Endodermal cell (in vitro differentiated cells): ENCODE measurements at places on chromosomes 12 and 14. TPM values are rescaled to one million over a fixed set of nuclear protein-coding genes. Genes with fewer than 3 reads are reported as not detected.

POTEM gene
- not detected in 3 replicates for total RNA-seq

OAS1 gene
- total RNA-seq = not detected in 3 replicates

ZNF891 gene
- 2.9 and 3.7 TPM in 2 replicates for total RNA-seq

TGM1 gene
- total RNA-seq = 1.6 to 2.3 TPM (median 1.7 TPM) in 3 replicates

NUP107 gene
- total RNA-seq = 67.4 to 130 TPM (median 127 TPM) in 3 replicates

NPFF gene
- not detected in 3 replicates for total RNA-seq

EEA1 gene
- total RNA-seq = 25.8 and 28.2 TPM in 2 replicates

MLEC gene
- 195 and 201 TPM in 2 replicates for total RNA-seq

TAS2R14 gene
- total RNA-seq = 1.3 to 2.0 TPM (median 2.0 TPM) in 3 replicates

RND1 gene
- 15.3 to 18.9 TPM (median 17.0 TPM) in 3 replicates for total RNA-seq

PIK3C2G gene
- 0.16 TPM in 1 of 2 replicates, not detected in the other for total RNA-seq

KCNC2 gene
- not detected in 2 replicates for total RNA-seq

MYO1H gene
- total RNA-seq = not detected in 3 replicates

IQSEC3 gene
- 2.5 to 2.7 TPM (median 2.7 TPM) in 3 replicates for total RNA-seq

SOCS4 gene
- total RNA-seq = 27.6 and 28.0 TPM in 2 replicates

GNS gene
- 33.7 to 50.2 TPM (median 46.4 TPM) in 3 replicates for total RNA-seq

TAS2R30 gene
- total RNA-seq = 5.7 and 9.7 TPM in 2 replicates

CRACR2A gene
- total RNA-seq = 0.77 to 1.7 TPM (median 1.1 TPM) in 3 replicates

GPR84 gene
- total RNA-seq = 0.20 TPM in 1 of 2 replicates, not detected in the other

VPS37B gene
- 21.0 and 22.7 TPM in 2 replicates for total RNA-seq

GLI1 gene
- total RNA-seq = 5.6 and 6.4 TPM in 2 replicates

KLRC3 gene
- not detected in 3 replicates for total RNA-seq

P2RX2 gene
- total RNA-seq = 0.55 to 1.1 TPM (median 0.97 TPM) in 3 replicates

OASL gene
- total RNA-seq = not detected in 3 replicates

CACNA1C gene
- total RNA-seq = 0.86 to 1.5 TPM (median 1.4 TPM) in 3 replicates

BDKRB1 gene
- total RNA-seq = not detected in 3 replicates

KHNYN gene
- total RNA-seq = 45.6 and 46.6 TPM in 2 replicates

CD27 gene
- total RNA-seq = not detected in 3 replicates

STYK1 gene
- 1.7 to 4.5 TPM (median 4.0 TPM) in 3 replicates for total RNA-seq

PZP gene
- total RNA-seq = 0.20 TPM in 1 of 2 replicates, not detected in the other

RASAL1 gene
- 1.4 to 4.0 TPM (median 1.4 TPM) in 3 replicates for total RNA-seq

HOXC12 gene
- total RNA-seq = not detected in 2 replicates

FAM181A gene
- not detected in 3 replicates for total RNA-seq

IFI27 gene
- total RNA-seq = 5.4 to 9.0 TPM (median 7.1 TPM) in 3 replicates

TCL1B gene
- total RNA-seq = 0.93 and 0.95 TPM in 2 replicates

MYL2 gene
- total RNA-seq = not detected in 2 replicates

SMCO2 gene
- 0.31 to 0.48 TPM in 2 of 3 replicates, not detected in the other for total RNA-seq
